ENCODE measurements at places on chromosomes 16 and 17.

- no peak for DNase-seq
Observed at GRCh38 chr17:9541718-9542117, 33.9 kb downstream of the STX8 start.

DNA sequence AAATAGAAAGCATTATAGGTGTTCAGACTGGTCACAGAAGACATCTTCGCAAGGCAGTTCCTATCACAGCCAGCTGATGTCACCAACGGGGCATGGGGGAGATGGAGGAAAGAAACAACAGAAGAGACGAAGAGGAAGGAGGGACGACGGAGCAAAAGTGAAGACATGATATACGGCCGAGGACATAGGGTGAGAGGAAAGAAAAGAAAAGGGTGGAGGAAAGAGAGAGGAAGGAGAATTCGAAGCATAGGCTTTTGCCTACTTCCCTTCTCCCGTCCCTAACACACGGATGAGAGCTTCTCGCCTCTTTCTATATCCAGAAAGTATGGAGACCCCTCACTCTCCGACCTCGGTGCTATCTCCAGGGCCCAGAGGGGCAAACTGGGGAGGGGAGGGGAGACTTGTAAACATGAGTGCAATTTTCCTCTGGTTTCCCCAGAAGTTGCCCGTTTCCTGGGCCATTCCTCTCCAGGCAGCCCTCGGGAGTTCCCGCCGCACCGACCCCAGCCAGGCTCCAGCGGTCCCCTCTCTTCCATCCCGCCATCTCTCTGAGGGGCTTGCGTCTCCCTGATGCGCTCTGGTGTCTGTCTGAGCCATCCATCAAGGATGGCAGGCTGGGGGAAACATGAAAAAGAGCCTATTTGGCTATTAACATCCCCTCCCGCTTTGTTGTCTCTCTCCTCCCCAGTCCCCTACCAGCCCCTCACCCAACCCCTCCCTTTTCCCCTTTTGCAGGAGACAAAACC, 26.0 kb downstream of the COPZ2 start:
- DNase-seq: no peak

GRCh38 chr17:65853816-65854215, 292.4 kb upstream of the AXIN2 start:
- DNase-seq: no peak

- no peak for DNase-seq
Observed at GRCh38 chr17:5793899-5794298, 209.6 kb upstream of the NLRP1 start.

DNA sequence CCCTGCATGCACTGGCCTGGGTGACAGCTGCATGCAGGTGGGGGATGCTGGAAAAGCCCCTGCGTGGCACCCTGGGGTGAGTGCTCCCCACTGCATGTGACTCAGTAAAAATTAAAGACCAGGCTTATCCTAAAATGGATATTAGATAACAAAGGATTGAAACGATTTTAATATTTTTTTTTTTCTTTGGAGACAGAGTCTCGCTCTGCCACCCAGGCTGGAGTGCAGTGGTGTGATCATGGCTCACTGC, 334.9 kb downstream of the C16orf95 start:
- DNase-seq: no peak

- no peak for DNase-seq
Observed at GRCh38 chr17:9931144-9931741, 26.2 kb upstream of the RCVRN start.

GRCh38 chr16:62035115-62036092, 834 bp downstream of the CDH8 start:
- no peak for DNase-seq

- DNase-seq: no peak
Observed at GRCh38 chr17:41340494-41340893, 10.1 kb downstream of the KRT33A start.

DNA sequence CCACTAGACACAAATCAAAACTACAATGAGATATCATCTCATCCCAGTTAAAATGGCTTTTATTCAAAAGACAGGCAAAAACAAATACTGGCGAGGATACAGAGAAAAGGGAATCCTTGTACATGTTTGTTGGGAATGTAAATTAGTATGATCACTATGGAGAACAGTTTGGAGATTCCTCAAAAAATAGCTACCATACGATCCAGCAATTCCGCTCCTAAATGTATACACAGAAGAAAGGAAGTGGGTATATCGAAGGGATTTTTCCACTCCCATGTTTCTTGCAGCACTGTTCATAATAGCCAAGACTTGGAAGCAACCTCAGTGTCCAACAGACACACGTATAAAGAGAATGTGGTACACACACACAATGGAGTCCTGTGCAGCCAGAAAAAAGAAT, 35.3 kb downstream of the KATNIP start:
- DNase-seq: no peak

DNA sequence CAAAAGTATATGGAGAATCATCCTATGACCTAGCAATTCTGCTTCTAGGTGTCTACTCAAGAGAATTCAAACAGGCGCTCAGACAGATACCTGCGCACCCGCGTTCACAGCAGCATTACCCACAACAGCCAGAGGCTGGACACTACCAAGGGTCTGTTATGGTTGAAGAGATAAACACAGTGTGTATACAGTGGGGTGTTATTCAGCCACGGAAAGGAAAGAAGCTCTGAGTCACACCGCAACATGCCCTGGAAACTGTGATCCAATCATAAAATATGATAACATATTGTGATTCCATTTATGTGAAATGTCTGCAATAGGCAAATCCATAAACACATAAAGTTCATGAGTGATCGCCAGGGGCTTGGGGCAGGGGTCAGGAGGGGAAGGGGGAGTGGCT, 18.0 kb upstream of the JPH3 start:
- no peak for DNase-seq

- no peak for DNase-seq
Observed at GRCh38 chr16:68590201-68590994, 51.3 kb downstream of the ZFP90 start.

DNA sequence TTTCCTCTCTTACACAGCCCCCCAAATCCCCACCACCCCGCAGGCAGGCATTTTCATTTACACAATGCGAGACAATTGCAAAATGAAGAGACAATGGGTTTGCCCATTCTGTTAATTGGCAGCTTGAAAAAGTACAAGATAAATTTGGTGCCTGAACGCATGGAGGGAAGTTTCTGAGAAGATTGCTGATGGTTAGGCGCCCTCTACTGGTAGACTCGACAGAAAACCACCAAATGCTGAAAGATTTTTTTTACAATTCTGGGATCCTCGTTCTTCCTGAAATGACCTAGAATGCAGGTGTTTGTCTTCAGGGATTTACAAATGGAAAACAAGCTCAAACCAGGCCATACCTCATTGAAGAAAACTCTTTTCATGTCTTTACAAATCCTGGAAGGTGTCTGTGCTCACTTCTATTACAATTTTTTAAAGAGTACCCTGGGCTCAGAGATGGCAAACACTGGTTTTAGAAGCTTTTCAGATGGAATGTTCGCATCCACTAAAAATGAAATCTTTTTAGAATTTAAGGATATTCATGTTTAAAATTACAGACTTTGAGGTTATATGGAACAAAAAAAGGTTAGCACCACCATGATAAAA, 338.5 kb downstream of the PMP22 start:
- peak; percentile 17 for DNase-seq

DNA sequence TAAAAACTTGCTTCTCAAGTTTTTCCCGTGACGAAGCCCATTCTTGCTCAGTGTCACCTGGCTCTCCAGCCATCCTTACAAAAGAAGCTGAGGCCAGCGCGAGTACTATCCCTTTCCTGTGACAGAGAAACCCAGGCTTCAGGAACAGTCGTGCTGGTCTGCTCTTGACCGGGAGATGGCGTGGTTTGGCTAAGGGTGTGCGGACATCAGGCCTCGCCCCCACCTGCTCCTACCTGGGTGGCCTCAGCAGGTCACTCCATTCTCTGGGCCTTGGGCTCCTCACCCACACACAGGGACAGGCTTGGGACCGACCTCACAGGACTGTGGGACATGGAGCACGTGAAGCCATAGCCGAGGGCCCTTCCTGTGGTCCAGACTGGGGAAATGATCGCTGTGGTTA, 75.2 kb upstream of the CIBAR2 start:
- DNase-seq: no peak

GRCh38 chr16:31382485-31383161, 10.5 kb upstream of the ITGAD start:
- DNase-seq: peak; percentile 14

GRCh38 chr16:4410335-4411075, 5.9 kb downstream of the CORO7 start:
- peak; percentile 64 for DNase-seq
